ENCODE measurements at places on chromosomes 16 and 17.

DNA sequence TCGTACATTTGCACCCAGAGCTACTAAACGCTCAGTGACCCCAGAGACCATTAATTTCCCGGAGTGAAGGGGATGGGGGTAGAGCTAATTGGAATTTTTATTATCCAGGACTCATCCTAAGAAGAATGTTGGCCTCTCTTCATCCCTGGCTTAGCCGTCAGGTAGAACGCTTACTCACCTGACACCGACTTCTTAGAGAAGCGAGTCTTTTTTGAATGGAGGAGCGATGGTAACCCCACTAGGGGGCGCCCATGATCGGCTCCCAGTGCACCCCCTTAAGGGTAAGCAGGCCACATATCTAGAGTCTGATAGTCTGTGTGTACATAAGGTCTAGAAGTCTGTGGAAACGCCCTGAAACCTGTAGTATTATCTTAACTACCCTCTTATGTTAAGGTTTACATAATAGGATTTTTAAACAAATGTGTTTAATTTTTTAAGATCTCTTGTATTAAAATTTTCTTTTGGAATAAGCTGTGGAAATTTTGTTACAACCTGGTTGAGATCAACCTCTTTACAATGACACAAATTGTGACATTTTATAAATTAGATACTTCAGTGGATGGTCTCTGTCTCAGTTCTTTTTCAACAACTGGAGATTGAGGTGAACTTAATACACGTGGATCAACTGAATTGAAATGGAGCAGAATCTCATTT is 229.8 kb downstream of the CPPED1 start:
- peak; percentile 68 for DNase-seq

DNA sequence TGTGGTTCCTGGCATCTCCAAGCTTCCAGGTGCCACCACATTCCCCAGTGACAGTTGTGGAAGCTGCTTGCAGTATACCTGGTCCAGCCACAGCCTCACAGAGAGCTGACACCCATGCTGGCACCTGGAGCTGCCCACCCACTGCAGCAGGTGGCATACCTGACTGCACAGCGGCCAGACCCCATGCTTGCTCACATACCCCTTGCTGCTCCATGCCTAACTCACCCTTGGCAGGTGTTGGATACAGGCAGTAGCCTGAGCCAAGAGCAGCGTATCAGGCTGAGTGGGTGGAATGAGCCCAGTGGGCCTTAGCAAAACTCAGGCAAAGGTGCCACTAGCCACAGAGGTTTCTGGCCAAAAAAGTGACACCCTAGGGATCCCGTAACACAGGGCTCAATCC is 232.3 kb downstream of the CEP112 start:
- no peak for DNase-seq

GRCh38 chr16:73887911-73888310 is 408.7 kb upstream of the PSMD7 start:
- no peak for DNase-seq

- DNase-seq, result peak; percentile 91
Measured at GRCh38 chr17:8151120-8151640, 1.0 kb downstream of the PER1 start.

DNA sequence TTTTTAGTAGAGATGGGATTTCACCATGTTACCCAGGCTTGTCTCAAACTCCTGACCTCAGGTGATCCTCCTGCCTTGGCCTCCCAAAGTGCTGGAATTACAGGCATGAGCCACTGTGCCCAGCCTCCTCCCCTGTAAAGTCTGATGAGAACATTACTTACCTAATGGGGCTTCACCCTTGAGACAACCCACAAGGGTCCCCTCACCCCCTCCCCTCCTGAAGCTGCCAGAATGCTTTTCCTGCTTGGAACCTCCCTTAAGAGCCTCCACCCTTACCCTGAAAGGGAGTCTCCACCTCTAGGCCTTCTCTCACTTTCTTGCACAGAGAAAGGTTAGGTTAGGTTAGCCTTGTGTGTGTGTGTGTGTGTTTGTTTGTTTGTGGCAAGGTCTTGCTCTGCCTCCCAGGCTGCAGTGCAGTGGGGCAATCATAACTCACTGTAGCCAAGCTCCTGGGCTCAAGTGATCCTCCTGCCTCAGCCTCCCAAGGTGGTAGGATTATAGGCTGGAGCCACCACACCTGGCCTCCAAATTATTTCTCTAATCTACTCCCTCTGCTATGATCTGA is 8.9 kb downstream of the SLC5A11 start:
- no peak for DNase-seq

GRCh38 chr17:69265873-69266272 is 37.2 kb upstream of the ABCA10 start:
- DNase-seq, result no peak

GRCh38 chr16:77663711-77664110 is 58.6 kb upstream of the NUDT7 start:
- DNase-seq, result no peak

DNA sequence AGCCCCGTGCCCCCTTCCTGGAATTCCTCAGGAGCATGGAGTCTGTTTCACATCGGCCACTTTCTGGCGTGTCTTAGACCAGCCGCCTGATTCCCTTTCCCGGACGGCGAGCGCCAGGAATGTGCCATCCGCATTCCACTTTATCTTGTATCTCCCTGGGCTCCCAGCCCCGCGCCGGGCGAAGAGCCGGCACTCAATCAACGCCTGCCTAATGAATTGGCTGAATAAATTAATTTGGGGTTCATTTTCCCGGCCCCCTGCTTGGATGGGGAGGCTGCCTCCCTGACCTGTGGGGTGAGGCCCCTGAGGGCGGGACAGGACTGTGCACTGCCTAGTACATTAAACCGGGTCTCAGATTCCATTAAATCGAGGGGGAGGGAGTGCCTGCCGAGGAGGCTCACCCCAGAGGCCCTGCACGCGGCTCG is 282.3 kb upstream of the TNRC6C start:
- DNase-seq, result peak; percentile 65

GRCh38 chr16:67943619-67944504 is at the start of gene LCAT:
LCAT (minus strand) TSS chr16:67944120; CDS start chr16:67944101, 19 bp downstream.
- no peak for DNase-seq

DNA sequence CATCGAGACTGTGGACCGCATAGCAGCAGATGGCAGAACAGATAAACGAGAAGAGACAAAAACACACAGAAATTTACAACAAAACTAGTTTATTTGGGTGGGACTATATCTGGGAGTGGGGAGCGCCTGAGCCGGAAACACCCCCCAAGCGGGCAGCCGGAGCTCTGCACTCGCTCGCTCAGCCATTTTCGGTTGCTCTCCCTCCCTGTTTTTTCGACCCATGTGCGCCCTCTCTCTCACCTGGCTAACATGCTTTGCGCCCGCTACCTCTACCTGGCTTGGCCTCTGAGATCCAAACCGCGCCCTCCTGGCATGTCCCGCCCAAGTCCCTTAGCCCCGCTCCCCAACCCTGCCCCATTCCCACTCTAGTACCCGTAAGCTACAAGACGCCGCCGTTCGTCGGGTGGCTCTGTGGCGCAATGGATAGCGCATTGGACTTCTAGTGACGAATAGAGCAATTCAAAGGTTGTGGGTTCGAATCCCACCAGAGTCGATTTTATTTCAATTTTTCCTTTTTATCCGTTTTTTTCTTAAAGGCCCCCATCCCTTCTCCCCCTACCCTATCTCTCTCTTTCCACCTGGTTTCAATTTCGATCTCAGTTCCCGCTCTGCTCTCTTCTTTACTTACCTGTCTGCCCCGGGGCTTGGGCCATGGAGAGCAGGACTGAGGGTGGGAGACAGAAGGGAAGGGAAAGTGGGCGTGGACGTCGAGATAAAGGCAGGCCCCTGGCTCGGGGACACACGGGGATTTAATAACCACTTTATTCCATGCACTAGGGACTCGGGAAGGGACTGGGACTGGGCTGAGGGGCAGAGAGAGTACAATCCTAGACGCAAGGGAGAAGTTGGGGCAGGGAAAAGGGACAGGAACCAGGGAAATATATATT is 2.4 kb upstream of the ALOXE3 start:
- DNase-seq, result peak; percentile 95

GRCh38 chr16:28179354-28179753 is 32.4 kb downstream of the XPO6 start:
- no peak for DNase-seq

DNA sequence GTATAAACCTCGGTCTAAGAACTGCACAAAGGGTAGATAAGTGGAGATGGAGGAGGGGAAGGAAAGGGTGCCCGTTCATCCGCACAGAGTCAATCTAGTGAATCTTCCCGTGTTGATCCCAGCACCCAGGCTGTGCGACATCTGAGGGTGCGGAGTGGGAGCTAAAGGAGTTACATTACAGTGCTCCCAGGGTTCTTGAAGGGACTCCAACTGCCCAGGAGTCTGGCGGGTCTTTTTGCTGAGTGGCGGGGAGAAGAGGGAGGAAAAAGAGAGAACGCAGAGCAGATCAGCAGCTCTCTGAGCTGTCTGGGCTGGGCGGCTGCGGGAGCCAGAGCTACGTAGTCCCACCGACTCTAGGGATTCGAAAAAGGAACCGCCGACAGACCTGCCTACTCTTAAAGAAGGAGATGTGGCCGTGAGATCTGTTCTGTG is 1.6 kb upstream of the CA10 start:
- no peak for DNase-seq

GRCh38 chr16:88681084-88681680 is 5.1 kb downstream of the SNAI3 start:
- no peak for DNase-seq

GRCh38 chr16:76634847-76635697 is 357.9 kb downstream of the CNTNAP4 start:
- no peak for DNase-seq
